Activated CD4-positive, alpha-beta T cell treated with anti-CD3 and anti-CD28 coated beads for 36 hours (primary cell): ENCODE measurements at places on chromosomes 7 and 10. TPM values are rescaled to one million over a fixed set of nuclear protein-coding genes. Genes with fewer than 3 reads are reported as not detected.

- no peak for DNase-seq
These were observed 89.3 kb downstream of the MYL10 start for GRCh38 chr7:101539784-101540183.

LRRC18 gene
- not detected for total RNA-seq

- peak; percentile 65 for DNase-seq
These were observed 3.4 kb downstream of the TACR2 start for GRCh38 chr10:69413221-69413865.

- no peak for DNase-seq
These were observed 84.7 kb downstream of the DLG5 start for GRCh38 chr10:77841711-77842375.

RUFY2 gene
- total RNA-seq, result 9.1 TPM
